Stimulated activated naive CD8-positive, alpha-beta T cell treated with anti-CD3 and anti-CD28 coated beads, Interleukin-15, Interleukin-2, amounts not matched to agents 100 U/mL and 50 U/mL, for 24 hours (primary cell): ENCODE measurements at places on chromosomes 6 and 20.

GRCh38 chr6:18213439-18213838, 50.9 kb downstream of the DEK start:
- no peak for DNase-seq

DNA sequence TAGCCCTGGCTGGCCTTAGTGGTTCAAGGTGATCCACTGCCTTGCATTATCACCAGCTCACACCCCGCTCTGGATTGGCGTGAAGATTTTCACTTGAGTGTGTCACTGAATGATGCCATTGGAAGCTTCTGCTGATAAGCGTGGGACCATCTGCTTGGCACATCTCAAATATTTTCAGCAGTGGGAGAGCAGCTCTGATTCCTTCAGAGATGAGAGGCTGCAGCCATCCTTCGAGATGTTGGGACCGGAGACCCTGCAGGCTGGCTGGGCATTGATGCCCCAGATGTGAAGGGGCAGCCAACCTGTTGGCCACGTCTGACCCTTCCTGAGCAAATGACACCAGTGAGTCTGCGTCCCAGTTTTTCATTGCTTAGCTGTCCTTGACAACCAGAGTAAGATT, at the start of gene MAS1:
MAS1 (plus strand) TSS at position 197 of the 400 bp plus-strand sequence. CDS start 15,968 bp downstream, outside the sequence.
- DNase-seq: no peak

DNA sequence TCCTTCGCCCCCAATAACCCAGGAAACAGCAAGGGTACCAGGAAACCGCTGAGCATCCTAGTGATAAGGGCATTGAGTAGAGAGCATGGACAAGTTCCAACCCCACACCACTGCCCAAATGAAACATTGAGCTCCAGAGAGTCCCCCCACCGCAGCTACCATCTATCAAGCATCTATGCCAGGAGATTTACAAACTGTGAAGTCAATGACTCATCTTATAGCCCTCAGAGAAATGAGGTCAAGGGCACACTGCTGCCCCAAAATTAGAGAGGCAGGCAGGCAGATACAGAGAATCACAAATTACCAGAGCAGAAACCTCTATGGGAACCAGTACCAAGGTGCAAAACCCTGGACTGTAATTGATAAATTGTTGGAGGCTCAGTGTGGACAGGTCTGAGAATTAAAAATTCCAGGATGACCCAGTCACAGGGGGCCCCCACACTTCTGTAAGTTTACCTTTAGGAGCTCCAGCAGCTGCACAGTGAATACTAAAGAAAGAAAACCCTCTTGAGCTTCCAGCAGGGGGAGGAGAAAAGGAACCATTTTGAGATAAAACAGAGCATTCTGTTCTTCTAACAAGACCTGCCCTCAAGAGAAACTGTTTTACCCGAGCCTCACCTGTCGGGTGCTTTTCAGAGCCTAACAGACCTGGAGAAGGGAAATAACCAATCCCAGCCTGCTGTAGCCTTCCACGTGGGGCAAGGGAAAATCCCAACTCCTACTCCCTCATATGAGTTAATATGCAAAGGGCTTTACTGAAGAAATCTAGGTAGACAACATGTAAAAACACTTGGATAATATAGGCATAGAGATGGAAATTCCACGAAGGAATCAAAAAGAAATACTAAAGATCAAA, 118.0 kb upstream of the ARID1B start:
- no peak for DNase-seq

DNA sequence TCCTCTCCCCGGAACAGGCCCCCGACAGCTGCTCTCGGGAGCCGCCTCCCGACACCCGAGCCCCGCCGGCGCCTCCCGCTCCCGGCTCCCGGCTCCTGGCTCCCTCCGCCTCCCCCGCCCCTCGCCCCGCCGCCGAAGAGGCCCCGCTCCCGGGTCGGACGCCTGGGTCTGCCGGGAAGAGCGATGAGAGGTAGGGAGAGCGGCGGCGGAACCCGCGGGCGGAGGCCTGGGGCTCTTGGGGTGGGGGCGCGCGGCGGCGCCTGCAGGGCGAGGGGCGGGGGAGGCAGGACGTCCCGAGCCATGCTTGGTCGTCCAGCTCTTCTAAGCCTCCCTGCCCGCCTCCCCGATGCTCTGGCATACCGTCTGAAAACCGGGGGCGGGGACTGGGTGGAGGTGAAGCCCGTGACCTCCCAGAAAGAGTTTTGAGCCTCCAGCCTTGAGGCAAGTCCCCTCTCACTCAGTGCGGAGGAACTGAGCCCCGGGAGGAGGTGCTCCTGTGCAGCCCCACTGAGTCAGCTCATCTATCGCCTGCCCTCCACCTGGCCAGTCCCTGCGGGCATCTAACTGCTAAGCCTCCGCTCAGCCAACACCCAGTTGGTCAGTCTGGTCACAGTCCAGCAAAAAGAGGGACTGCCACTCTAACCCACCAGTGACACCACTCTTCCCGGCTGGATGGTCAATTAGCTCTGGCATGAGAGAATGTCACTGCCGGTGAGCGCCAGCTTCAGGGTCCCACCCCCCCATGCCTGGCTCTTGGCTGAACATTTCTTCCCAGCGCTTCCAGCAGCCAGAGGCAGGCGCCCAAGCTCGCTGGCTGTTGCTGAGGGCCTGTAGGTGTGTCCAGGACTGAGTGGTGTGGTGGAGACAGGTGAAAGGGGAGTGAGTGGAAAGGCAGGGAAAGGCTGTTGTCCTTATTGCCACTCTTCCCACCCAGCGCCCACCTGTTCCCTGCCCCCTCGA, 482 bp downstream of the DDR1 start:
- peak; percentile 71 for DNase-seq

- DNase-seq: no peak
These were observed 236.9 kb downstream of the GMDS start for GRCh38 chr6:2008383-2008976.

- DNase-seq: no peak
These were observed 2.3 kb downstream of the SERPINB1 start for GRCh38 chr6:2839195-2839981.

- no peak for DNase-seq
These were observed 28.9 kb downstream of the KCNS1 start for GRCh38 chr20:45072066-45072465.

- no peak for DNase-seq
These were observed 28.6 kb downstream of the RING1 start for GRCh38 chr6:33236852-33237251.

GRCh38 chr6:31767096-31767645, 4.7 kb downstream of the SAPCD1 start:
- no peak for DNase-seq

DNA sequence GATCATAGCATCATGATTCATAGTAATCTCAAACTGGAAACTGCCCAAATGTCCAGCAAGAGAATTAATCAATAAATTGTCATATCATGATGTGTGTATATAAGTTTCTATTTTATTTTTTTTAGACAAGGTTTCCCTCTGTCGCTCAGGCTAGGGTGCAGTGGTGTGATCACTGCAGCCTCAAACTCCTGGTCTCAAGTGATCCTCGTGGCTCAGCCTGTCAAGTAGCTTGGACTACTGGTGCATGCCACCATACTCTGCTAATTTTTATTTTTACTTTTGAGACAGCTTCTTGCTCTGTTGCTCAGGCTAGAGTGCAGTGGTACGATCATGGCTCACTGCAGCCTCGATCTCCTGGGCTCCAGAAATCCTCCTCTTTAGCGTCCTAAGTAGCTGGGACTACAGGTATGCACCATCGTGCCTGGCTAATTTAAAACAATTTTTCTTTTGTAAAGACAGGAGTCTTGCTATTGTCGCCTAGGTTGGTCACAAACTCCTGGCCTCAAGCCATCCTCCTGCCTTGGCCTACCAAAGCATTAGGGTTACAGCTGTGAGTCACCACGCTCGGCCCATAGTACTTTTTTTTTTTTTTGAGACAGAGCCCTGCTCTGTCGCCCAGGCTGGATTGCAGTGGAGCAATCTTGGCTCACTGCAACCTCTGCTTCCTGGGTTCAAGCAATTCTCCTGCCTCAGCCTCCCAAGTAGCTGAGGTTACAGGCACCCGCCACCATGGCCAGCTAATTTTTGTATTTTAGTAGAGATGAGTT, 8.7 kb upstream of the ATRN start:
- DNase-seq: no peak

DNA sequence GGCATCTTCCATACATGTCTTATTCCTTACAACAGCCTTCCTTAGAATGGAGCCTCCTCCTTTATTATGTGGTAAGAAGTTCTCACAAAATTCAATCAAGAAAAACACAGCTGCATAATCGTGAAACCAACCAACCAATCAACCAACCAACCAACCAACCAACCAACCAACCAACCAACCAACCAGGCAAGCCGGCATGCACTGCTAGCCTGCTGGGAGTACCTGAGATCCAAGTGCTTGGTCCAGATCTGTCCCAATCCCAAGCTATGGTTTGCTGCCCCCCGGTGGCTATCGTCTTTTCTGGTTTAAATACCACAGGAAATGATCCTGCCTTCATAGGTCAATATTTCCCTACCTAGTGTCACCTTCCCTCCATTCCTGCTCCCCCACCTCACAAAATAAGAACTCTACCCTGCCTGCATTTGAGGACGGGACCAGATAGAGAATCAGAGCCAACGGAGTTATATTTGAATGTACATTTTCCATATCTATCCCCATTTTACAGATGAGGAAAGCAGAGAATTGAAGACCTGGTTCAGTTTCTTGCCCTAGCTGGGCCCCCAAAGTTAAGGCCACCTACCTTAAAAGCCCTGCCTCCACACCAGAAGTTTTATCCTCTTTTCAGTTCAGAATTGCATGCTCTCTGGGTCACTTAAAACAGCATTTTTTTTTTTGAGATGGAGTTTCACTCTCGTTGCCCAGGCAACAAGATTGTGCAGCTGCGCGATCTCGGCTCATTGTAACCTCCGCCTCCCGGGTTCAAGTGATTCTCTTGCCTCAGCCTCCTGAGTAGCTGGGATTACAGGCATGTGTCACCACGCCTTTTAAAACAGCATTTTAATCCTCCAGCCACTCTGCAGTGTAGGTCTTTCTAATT, 27.1 kb downstream of the RAB44 start:
- DNase-seq: peak; percentile 74

GRCh38 chr6:37244430-37245310, 12.9 kb upstream of the TBC1D22B start:
- no peak for DNase-seq

- no peak for DNase-seq
These were observed 22.9 kb downstream of the NT5E start for GRCh38 chr6:85472744-85473143.

DNA sequence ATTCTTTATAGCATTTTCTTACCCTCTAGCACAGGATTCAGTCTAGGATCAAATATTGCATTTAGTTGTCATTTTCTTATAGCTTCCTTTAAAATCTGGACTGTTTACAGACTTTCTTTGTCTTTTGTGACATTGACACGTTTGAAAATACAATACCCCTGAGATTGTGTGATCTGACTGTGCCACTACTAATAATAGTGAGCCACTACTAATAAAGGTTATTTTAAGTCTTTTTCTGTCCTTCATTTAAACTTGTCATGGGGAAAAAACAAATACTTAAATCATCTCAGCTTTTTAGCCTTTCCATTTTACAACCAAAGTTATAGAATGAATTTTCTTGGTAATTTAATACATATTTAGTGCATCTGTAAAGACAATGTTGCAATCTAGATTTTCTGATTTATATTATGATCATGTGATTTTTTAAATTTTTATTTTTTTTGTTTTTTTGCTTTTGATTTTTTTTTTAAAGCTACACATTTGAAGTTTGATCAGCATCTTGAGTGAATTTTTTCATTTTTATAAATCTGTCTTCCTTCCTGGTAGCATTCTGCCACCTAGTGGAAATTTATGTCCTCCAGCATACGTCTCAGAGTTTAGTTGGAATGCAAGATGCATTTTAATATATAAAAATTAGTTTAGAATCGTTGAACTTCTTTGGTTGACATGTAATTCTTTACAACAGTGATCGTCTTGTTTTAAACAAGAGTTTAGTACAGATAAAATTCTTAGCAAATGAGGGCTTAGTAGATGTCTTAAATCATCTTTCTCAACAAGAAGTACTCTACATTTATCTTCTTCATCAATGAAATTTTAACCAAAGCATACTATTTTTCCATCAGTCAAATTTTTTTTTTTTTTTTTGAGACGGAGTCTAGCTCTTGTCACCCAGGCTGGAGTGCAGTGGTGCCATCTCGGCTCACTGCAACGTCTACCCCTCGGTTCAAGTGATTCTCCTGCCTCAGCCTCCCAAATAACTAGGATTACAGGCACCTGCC, 119.4 kb downstream of the NCOA3 start:
- DNase-seq: no peak

DNA sequence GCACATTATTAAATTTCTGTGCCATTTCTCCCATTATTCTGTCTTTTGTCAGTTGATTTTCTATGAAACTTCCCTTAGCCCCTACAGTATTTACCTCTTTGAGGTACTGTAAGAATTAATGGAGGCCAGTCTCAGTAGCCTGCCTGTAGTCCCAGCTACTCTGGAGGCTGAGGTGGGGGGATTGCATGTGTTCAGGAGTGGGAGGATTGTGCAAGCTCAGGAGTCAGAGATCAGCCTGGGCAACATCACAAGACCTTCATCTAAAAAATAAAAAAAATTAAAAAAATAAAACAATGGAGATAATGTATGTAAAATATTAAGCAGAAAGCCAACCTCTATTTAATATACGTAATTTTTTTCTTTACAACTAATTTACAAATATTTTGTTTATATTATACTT, 77.8 kb downstream of the OR2B2 start:
- no peak for DNase-seq

DNA sequence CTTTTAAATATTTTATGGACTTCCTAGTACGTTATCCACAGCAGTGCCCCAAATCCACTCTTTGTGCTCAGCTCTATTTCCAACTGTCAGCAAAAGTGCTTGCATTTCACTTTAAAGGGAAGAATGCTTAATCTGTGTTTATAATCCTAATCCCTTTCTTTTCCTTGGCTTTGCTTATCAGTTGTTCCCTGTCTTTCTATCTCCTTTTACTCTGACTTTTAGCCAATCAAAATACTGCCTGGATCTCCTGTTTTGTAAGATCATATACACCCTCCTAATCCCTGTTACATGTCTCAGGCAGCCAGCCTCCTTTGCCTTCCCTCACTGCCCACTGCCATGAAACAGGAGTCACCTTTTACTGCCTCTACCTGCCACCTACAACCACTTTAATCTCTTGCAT, 102.9 kb downstream of the AIG1 start:
- no peak for DNase-seq

DNA sequence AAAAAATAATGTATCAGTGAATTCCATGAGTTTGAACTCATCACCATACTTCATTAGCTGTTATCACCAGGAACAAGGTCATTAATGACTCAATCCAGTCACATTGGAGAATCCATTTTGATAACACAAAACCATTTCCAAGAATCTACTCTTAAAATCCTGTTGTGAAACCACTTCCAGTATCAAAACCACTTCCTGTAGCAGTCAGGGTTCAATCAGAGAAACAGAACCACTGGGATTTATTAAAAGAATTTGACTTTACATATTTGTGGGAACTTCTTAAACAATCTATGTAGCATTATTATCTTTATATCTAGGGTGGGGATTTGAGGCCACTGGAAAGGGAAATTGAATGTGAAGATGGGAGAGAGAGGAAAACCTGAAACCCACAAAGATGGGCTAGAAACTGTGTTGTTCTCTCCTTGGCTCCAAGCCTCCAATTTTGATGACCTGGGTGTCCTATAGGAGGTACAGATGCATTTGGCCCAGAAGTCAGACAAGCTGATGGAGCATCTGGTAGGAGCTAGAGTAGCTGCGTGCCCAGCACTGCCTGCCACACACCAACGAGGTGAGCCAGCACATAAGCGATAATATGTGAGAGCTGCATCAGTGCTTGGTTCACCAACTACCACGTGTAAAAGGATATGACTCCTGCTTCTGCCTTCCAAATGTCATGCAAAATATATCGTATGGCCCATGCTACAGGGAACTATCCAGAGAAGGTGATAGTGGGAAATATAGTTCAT, 117.0 kb downstream of the TMEM200A start:
- no peak for DNase-seq
